ENCODE measurements at places on chromosomes 3 and 15. TPM values are rescaled to one million over a fixed set of nuclear protein-coding genes. Genes with fewer than 3 reads are reported as not detected.

CYP1A2 gene
- polyA plus RNA-seq, result 0.34 TPM

DNA sequence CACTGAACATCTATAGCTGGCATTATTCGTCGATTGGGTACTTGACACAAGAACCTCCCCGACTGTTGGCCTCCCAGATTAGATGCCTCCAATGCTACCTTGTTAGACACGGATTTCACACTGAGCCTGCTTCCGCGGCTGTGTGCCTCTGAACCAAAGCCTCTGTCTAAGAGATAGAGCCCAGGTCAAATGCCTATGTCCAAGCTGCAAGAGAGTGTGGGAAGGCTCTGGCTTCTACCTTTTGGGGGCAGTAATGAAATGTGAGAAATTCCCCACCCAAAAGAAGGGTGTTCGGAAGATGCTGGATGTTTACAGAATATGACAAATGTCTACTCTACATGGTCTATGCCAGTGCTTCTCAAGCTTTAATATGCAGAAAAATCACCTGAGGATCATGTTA lies 2.0 kb upstream of the RPUSD2 start:
- DNase-seq, result no peak

DNA sequence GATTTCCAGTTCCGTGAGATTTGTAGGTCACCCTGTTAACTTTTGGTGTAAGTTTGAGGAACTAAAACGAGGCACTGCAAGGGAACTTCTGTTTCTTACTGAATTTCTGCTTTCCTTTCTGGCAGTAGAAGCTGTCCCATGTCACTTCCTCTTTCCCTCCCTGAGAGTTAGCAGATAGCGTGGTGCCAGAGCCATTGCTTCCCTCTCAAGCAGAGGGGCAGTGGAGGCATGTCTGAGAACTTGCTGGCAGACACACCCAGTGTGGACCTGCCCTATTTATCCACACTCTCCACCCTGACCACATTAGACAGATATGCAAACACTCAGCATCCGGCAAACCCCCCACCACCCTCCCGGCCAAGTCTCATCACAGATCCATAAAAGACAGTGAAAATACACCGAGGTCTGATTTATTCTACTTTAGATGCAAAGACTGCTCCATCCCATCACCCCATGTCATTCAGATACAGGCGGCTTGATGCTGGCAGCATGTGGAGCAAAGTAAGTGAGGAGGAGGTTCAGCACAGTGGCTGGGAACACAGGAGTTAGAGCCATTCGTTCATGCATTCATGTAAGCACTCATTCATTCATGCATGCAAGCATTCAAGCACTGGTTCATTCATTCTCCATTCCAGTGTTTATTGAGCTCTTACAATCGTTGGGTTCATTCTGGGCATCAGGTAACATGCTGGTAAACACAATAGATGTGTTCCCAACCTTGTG lies 324.7 kb downstream of the SHQ1 start:
- DNase-seq, result no peak

DNA sequence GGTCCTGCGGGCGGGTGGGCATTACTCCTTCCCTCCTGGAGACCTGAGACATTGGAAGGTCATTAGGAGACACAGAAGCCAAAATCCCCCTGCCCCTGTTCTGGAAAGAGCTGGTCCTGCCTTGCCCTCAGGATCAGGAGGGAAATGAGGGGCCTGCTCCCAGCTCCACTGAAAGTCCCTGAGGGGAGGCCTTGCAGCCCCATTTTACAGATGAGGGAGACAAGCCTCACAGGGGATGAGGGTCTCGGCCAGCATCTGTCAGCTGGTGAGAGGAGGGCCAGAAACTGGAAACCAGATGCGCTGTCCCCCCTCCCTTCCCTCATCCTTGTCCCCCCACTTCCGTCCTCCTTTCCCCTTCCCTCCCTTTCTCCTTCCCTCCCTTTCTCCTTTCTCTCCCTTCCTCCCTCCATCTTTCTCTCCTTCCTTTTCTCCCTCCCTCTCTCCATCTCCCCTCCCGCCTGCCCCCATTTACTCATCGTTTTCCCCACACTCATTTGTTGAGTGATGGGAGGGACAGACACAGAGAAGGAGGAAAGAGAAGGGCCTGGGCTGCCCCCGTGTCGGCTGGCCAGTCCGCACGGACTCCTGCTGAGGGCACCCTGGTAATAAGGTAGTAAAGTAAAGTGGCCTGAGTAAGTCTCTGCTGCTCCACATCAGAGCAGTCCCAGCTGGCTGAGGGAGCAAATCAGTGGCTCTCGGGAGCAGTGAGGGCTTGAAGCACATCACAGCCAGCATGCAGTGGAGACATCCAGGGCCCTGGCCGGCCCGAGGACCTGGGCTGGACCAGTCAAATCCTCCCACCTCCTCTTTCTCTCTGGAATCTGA lies 112.4 kb upstream of the ALDH1A3 start:
- no peak for DNase-seq

GRCh38 chr3:16671690-16672089 lies 66.5 kb upstream of the DAZL start:
- no peak for DNase-seq

GRCh38 chr3:21783839-21784238 lies 32.8 kb upstream of the ZNF385D start:
- DNase-seq, result no peak

- DNase-seq, result no peak
These were observed 7.4 kb downstream of the CCDC174 start for GRCh38 chr3:14658978-14659377.

- no peak for DNase-seq
These were observed 572.6 kb downstream of the FOXP1 start for GRCh38 chr3:71010726-71011455.

RETNLB gene
- polyA plus RNA-seq, result not detected

- no peak for DNase-seq
These were observed 526.4 kb downstream of the SOX2 start for GRCh38 chr3:182238126-182238525.

LRCH3 gene
- polyA plus RNA-seq, result 52.1 TPM

GPR171 gene
- 1.0 TPM for polyA plus RNA-seq

TRIM69 gene
- 20.3 TPM for polyA plus RNA-seq

- no peak for DNase-seq
These were observed 46.6 kb upstream of the ARPP21 start for GRCh38 chr3:35592589-35593295.

IL17RE gene
- polyA plus RNA-seq, result 102 TPM

DNA sequence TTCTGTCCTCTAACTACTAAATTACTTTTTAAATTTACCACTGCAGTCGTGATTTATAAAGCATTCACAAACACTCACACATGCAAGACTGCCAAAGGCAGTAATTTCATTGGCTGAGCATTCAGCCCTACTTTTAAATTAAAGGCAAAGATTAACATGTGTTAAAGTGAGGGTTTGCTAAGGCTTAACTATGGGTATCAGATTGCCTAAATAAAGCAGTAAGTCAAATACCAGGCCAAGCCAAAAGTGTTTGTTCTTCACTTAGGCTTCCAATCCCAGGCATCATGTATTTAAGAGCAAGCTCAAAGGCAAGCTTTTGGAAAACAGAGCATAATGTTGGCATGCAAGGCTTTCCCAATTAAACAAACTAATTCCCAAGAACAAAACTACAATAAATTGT lies 187.3 kb downstream of the SUCNR1 start:
- DNase-seq, result no peak

DNA sequence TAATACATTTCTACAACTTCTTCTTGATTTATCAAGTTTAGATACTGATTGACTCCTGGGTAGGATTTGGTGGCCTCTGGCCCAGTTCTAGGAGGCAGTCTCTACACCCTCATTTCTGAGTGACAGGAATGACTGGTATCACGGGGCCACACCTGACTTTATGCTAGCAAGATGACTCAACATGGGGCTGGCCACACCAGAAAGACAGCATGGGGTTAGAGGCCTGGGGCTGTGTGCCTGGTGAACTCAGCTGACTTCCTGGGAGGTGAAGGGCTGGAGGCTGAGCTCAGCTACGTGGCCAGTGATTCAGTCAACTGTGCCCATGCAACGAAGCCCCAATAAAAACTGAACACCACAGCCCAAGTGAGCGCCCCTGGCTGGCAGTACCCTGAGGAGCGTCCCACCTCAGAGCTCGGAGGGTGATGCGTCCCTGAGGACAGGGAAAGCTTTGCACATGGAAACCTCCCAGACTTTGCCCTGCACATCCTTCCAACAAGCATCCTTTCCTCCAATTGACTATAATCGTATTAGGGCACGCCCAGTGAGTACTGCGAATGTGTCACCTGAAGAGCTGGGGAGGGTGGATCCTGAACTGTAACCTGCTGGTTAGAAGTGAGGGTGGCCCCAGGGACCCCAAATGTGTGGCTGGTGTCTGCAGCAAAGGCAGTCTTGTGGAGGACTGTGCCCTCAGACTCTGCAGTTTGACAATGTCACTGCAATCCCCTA lies 57.2 kb downstream of the NIPA2 start:
- no peak for DNase-seq

AHSG gene
- not detected for polyA plus RNA-seq

- DNase-seq, result no peak
These were observed 5.0 kb downstream of the NEK11 start for GRCh38 chr3:131031660-131032059.

DNA sequence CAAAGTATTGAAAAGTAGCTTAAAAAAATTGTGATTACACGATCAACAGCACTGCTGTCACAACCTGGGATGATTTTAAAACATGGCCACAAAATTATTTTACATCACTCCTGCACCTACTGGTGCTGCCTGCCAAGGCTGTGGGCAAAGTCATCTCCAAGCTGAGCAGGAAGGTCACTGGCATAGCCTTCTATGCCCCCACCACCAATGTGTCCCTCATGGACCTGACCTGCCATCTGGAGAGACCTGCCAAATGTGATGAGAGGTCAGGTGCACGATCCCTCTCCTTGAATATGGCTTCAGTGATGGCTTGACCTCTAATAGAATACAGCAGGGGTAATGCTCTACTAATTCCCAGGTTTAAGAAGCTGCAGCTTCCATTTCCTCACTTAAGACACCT lies 57.8 kb downstream of the PIK3CB start:
- no peak for DNase-seq

DNA sequence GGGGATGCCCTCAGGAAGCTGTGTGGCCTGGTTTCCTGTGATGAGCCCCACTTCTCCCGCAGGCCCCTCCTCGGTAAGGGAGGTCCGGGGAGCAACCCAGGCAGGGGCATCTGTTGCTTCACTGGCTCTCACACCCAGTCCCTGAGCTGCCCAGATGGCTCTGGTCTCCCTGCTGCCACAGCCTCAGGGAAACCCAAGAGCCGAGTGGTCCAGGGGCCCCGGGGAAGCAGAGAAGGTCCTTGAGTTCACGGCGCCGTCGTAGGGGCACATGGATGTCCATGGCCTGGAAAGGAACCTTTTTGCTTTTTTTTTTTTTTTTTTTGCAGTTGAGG lies 13.3 kb upstream of the LRRC15 start:
- DNase-seq, result no peak

DNA sequence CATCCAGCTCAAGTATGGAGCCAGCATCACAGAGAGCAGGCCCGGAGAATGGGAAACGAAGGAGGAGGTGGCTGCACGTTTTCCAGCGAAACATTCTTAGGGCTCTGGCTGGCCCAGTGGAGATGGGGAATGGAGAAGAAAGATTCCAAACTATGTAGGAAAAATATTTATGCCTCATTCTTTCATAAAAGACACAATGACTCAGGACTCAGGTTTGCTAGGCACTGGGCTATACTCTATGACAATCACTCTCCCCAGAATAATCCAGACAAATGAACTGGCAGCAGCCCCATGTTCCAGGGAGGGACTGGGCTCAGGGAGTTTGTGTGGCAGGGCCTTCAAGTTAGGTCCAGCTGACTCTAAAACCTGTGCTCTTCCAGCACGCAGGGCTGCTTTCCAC lies 110.8 kb upstream of the RAD18 start:
- DNase-seq, result no peak

- no peak for DNase-seq
These were observed 97.2 kb upstream of the MB21D2 start for GRCh38 chr3:193014902-193015301.

GOLGA8H gene
- polyA plus RNA-seq, result 1.8 TPM

MOBP gene
- 0.26 TPM for polyA plus RNA-seq

GRCh38 chr15:100704281-100705055 lies 102.1 kb downstream of the ASB7 start:
- DNase-seq, result no peak

GRCh38 chr3:104887069-104887468 lies 479.6 kb upstream of the ALCAM start:
- DNase-seq, result no peak

DNA sequence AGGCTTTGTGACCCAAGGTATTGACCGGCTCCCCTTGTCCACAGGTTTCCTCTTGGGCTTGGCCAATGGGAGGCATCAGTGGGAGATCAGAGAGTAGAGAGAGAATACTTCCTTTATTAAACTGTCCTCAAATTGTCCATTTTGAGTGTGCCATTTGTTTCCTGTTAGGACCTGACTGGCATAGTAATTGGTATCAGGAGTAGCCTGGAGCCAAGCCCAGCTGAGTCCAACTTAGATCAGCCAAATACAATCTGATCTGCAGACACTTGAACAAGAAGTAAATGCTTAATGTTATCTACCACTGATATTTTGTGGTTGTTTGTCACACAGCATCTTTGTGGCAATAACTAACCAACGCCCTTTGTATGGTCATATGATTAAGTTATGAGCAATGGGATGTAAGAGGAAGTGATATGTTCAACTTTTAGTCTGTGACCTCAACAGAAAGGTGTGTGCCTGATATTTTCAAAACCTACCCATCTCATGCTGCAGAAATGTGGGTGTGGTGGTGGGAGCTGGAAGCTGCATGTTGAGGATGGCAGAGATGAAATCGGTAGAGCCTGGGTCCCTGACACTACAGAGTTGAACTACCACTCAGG lies 13.3 kb downstream of the MYD88 start:
- no peak for DNase-seq

- no peak for DNase-seq
These were observed 6.4 kb downstream of the PFN2 start for GRCh38 chr3:149964291-149964690.

- no peak for DNase-seq
These were observed 109.4 kb downstream of the SQOR start for GRCh38 chr15:45744236-45744589.

DNA sequence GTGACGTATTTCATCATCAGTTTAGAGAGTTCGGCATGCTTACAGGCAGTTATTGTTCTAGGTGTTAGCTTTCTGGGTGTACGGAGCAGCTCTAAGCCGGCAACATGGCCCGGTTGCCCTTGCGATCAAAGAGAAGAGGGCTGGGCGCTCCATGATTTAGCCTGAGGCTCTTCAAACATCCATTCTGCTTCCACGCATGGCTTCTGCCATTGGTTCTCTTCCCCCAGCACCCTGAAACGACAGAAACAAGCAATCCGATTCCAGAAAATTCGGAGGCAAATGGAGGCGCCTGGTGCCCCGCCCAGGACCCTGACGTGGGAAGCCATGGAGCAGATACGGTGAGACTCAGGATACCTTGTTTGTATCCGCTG lies 574 bp downstream of the NGRN start:
- DNase-seq, result no peak

GRCh38 chr15:98286831-98287230 lies 326.3 kb downstream of the ARRDC4 start:
- DNase-seq, result no peak

DNA sequence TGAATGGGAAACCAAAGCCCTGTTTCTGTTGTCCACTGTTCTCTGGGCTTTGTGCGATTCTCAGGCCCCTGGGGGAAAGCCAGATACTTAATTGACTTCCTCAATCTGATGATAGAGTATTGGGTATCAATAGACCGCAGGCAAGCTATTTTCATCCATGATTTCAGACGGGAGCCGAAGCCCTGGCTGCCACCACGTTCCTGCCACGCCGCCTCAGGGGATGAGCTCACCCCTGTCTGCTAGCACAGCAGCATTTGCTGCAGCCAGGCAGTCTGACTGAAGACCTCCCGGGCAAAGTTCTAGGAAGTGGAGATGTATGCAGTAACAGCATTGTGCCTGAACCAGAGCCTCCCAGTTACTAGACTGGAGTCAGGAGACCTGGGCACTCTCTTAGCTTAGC lies 69.8 kb downstream of the ISG20 start:
- DNase-seq, result no peak

ABCC5 gene
- 85.3 TPM for polyA plus RNA-seq

- no peak for DNase-seq
These were observed 180.8 kb downstream of the MEGF11 start for GRCh38 chr15:66072616-66073361.

Data from right lung (tissue), 10 donors.